Fibroblast of skin of scalp (primary cell): ENCODE measurements at places on chromosomes 16 and 17.

GRCh38 chr17:31549121-31549524 lies 157.6 kb downstream of the RAB11FIP4 start:
- no peak for DNase-seq

GRCh38 chr16:84570739-84571403 lies 47.0 kb downstream of the COTL1 start:
- no peak for DNase-seq

- DNase-seq: no peak
These were observed 71.3 kb downstream of the IL21R start for GRCh38 chr16:27473101-27473900.

DNA sequence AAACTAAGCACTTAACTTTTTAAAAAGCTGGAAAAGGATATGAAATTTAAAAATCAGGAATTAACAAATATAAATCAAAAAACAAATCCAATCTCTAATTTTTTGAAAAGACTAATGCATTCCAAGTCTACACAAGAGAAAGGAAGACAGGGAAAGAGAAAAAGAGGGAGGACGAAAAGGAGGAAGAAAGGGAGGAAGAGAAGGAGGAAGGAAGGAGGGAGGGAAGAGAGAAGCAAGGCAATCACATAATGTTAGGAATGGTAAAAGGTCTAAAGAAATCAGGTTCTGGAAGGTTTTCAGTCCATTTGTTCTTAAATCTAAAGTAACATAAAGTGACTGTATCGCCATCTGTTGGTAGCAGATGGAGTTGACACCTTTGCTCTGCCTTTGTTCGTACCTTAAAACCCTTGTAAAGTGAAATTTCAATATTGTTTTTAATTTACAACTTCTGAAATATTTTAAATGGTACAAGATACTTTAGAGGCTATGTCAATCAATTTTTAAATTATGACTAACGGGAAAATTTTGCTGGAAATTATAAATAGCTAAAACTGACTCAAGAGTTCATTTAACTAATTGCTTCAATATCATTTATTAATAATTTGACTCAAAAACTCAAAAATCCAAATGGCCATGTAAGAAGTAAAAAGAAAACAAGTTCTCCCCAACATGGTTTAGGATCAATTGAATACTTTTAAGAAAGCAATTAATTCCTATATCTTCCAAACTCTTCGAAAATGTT lies 20.4 kb upstream of the CDYL2 start:
- DNase-seq: peak; percentile 58

DNA sequence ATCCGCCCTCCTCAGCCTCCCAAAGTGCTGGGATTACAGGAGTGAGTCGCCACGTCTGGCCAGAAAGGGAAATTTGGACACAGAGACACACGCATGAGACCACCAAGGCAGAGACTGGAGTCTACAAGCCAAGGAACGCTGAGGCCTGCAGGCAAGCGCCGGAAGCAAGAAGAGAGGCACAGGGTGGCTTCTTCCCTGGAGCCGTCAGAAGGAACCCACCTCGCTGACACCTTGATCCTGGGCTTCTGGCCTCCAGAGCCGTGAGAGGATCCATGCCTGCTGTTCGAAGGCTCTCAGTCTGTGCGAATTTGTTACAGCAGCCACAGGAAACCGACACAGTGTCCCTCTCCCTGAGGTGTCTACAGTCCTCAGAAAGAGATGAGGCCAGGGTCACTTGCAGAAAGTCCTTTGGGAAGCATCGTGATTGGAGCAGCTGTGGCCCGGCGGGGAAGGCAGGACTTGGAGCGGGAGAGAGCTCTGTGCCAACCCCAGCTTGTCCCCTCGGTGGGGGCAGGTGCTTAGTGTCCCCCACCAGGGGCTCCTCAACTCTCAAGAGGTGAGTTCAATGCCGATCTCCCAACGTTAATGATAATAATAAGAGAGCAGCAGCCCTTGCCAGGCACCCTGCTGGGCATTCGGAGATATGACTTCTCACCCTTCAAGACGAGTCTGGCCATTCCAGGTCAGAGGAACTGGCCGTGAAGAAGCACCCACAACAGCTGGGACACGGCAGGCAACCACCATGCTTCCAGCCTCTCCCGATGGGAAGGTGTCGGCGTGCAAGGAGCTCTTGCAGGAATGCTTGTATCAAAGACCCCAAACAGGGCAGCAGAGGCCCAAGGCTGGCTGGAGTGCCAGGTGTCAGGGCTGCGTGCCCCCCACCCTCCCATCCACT lies 68.4 kb upstream of the TNRC6C start:
- no peak for DNase-seq

- DNase-seq: peak; percentile 55
These were observed 47.7 kb downstream of the ZFHX3 start for GRCh38 chr16:73000020-73000906.

- no peak for DNase-seq
These were observed 2.2 kb downstream of the APPBP2 start for GRCh38 chr17:60523822-60524221.
